ENCODE measurements at places on chromosomes 11 and 22. TPM values are rescaled to one million over a fixed set of nuclear protein-coding genes. Genes with fewer than 3 reads are reported as not detected.

Gene ARHGEF12
- polyA plus RNA-seq: 17.8 TPM

- DNase-seq: no peak
Observed at GRCh38 chr11:1761857-1762536, 1.7 kb downstream of the CTSD start.

DNA sequence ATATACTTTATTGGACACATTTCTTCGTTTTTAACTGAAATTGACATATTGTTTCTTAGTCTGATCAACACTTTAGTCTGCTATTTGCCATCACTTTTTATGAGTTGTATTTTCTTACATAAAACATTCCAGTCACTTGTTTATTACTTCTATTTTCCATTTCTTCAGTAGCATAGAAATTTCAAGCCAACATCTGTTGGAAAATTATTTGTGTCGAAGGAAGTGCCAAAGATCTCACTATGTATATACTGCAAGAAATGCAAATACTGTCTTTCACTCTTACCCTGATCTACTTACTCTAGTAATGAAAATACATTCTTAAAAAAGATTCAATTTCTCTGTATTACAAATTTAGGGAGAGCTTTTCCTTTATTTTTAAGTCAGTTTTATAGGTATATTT is 105.9 kb downstream of the SLC17A6 start:
- DNase-seq: no peak

- DNase-seq: no peak
Observed at GRCh38 chr11:127110542-127110941, 110.0 kb upstream of the KIRREL3 start.

GRCh38 chr22:50436841-50437341 is 37.9 kb downstream of the SBF1 start:
- no peak for DNase-seq

GRCh38 chr11:81237139-81237538 is 1496.5 kb downstream of the FAM181B start:
- DNase-seq: no peak

DNA sequence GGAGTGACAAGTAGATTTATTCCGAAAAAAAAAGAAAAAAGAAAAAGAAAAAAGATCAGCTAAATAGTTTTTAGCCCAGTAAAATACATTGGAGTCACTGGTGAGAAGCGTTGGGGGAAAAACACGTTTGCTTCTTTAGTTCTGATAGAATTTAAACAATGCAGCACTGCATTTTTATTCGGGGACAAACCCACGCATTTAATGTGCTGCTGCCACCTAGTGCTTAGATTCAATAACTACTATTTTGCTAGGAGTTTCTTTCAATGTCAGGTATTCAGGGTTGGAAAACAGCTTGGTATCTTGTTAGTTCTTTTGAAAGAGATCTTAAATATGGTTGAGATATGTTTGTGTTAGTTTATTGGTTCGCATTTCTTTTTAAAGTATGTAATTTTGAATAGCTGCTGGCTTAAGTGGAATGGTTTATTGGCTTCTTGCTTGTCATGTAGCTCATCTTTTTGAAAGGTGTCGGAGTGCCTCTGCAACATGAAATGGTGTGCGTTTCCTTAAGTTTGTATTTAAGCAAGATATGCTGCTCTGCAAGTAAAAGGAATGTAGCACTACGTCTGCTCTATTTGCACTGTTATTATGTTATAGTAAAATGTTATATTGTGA is 41.9 kb downstream of the SVIP start:
- peak; percentile 54 for DNase-seq

- DNase-seq: peak; percentile 15
Observed at GRCh38 chr11:47233989-47234668, 14.5 kb downstream of the ACP2 start.

Measured in K562 (cell line).